ENCODE measurements at places on chromosomes 7 and 10.

GRCh38 chr7:71772779-71773178 is 639.4 kb downstream of the CALN1 start:
- DNase-seq: no peak

- DNase-seq: no peak
Measured at GRCh38 chr10:5775685-5776084, 37.5 kb downstream of the GDI2 start.

DNA sequence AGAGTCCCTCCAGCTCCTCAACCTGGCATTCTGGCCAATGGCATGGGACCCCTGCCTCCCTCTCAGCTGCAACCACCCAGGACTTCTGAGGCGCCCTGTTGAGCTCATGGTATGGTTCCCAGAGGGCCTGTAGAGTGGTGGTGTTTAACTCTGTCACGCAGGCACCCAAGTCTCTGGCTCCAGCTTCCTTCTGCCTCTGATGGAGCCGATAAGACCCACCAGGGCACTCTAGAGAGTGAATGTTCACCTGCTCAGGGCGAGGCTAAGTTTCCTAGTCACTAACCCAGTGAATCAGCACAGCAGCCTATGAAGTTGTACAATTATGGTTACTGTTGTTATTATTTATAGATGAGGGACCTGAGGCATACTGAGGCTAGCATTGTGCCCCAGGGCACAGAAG is 120.4 kb downstream of the ZMIZ1 start:
- DNase-seq: no peak

DNA sequence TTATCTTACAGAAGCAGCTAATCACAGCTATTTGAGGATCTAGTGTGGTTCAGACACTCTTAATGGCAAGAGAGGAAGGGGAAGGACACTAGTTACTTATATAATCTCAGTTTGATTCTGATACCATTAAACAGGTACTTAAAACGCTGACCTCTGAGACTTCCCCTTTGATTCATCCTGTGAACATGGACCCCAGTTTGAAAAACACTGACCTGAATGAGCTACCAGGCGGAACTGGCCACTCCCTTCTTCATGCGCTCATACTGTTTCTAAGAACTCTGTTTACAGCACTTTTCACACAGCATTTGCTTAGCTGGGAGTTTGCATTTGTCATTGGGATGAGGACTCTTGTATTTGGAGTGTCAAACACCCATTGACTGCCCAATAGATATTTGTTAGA is 45.7 kb downstream of the BEND7 start:
- DNase-seq: no peak

DNA sequence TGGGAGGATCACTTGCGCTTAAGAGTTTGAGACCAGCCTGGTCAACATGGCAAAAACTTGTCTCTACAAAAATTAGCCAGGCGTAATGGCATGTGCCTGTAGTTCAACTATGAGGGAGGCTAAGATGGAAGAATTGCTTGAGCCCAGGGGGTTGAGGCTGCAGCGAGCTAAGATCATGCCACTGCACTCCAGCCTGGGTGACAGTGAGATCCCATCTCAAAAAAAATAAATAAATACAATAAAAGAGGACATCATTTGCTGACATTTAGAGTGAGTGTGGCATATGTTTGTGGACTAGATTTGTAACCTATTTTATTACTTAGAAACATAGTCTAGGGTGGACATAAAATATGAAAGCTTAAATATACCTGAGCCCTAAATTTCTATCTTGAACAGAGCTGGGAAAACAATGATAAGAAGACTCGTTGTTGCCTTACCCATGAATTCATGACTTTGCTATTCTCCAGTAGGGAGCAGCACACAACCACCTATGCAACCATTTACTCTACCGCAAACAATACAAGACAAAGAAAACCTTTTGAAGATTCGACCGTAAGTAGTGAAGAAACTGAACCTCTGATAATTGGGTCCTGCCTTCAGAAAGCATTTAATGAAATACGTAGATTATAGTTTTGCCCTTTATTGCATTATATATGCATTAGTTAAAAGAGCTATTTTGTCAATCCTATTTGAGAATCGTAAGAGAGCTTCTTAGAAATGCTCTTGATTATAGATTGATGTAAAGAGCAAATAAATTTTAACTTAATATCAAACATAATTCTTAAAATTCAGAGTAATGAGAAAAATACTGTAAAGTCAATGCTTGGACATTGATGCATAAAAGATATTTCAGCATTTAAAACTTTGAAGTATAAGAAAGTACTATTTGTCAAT is 83.5 kb downstream of the GNAT3 start:
- no peak for DNase-seq

- no peak for DNase-seq
Measured at GRCh38 chr10:49243610-49244283, 55.2 kb upstream of the C10orf71 start.

- no peak for DNase-seq
Measured at GRCh38 chr7:24019841-24020240, 264.1 kb upstream of the NPY start.

GRCh38 chr10:102236006-102236405 is 5.3 kb downstream of the PITX3 start:
- no peak for DNase-seq

DNA sequence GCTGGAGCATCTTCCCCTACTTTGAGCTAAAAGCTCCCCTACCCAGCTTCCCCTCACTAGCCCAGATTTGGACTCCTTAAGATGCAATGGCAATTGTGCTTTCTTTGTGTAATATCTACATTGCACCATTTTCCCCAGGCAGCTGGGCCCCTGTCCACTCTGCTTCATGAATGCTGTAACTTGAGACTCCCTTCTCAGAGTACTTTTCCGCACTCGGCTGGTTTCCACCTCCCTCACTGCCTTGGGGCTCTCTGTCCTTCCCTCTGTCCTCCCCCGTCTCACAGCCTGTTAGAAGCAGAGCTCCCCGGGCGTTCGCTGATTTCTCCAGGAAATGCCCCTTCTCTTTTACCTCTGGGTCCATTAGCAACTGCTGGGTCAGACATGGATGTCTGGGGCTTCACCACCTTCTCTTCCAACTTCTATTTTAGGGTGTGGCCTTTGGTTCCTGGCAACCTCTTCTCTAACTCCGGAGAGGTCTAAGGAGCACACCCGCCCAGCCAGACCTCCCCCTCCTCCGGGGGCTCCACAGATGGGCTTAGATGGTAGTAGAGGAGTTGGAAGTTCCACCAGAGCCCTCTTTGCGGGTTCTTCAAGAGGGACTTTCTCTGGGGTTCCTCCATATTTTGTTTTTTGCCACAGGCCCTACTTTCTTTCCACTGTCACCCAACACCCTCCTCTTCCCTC is 2.9 kb upstream of the TMEM72 start:
- DNase-seq: peak; percentile 34

DNA sequence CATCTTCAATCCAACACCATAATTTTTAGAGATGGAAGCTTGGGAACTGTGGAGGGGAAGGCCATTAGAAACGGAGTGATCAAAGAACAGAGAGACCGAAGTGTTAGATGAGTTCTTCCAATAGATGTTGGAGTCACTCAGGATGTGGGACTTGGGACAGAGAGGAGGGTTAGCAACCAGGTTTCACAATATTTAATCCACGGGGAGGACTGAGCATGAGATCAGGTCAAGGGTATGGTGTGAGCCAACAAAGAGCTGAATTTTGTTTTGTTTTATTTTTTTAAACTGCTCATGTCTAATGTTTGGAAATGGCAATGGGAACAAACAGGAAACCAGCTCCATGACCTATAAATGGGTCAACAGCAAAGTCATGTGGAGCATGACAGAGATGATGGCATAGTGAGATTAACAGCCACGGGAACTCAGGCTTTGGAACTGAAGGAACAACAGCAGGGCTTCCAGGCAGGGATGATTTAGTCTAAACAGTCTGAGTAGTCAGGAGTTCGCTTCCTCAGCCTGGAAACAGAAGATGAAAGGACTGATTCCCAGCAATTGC is 38.9 kb upstream of the AMPH start:
- DNase-seq: no peak

- DNase-seq: no peak
Measured at GRCh38 chr7:46213154-46213537, 292.1 kb upstream of the IGFBP3 start.

GRCh38 chr10:52563360-52563759 is 209.2 kb downstream of the MBL2 start:
- DNase-seq: no peak

DNA sequence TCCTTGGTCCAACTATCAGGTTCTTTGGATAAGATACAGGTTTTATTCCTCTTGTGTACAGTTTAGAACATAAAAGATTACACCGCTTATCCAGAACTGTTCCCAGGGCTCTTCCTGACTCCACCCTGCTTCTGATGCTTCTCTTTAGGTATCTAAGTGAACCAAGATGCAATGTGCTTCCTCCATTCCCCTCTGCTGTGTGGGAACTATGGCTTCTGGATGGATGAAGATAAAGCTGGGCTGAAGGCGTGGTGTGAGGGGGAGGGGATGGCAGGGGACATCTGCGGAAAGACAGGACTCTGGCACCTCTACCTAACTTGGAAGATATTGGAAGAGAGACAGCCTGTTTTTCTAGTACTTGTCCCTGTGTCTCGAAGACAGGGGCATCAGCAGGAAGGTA is 209.9 kb upstream of the TBX20 start:
- no peak for DNase-seq

DNA sequence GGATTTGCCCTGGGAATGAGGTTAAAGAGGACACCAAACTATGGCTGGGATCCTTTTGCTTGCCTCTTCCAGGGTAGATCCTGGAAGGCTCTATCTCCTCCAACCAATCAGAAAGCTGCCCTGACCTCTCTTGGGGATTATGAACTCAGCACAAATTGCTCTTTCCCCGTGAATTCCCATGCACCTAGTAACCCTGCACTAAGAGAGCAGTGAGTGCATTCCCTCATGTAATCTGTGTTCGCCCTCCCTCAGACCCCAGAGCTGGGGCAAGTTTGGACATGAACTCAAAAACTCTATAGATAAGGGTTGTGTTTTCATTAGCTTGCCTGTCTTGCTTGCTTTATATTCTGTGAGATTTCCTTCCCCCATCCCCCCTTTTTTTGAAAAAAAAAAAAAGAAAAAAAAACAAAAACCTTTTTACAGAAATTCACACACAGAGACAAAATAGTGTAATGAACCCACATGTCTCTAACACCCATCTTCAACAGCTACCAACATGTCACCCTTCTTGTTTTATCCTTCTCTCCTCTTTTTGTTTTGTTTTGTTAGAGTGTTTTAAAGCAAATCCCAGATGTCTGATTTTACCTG is 225.5 kb upstream of the TCF7L2 start:
- no peak for DNase-seq

DNA sequence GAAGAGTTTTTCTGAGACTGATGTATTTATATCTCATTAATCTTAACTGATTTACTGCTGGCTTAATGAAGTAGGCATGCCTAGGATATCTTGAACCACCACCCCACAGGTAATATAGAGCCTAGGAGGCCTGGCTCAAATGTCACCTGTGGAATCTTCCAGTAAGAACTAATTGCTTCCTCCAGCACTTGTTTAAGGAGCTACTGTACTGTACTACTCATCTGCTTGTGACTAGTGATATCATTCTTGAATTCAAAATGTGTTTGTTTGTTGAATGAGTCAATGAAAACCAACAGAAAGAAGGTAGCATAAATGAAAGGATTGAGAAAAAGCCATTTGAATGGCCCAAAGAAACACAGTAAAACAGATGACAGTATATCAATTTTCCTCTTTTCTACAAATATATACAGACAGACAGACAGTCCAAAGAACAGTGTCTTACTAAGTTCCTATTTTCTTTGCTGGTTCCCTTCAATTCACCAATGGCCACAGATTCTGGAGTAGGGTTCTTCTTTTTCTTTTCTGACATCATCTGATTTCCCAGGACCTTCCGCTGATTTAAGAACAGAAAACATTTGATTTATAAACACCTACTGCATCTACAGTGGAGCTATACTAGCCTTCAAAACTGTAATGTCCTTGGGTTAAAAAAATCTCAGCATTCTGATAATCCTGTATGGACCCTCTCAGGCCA is 43.7 kb upstream of the SLIT1 start:
- no peak for DNase-seq

GRCh38 chr10:5697342-5697741 is 12.7 kb downstream of the TASOR2 start:
- no peak for DNase-seq

- DNase-seq: no peak
Measured at GRCh38 chr7:5334671-5335070, 51.9 kb downstream of the SLC29A4 start.

- DNase-seq: no peak
Measured at GRCh38 chr7:28362812-28363211, 49.5 kb upstream of the CREB5 start.

- peak; percentile 16 for DNase-seq
Measured at GRCh38 chr10:107814865-107815487, 650.5 kb upstream of the SORCS1 start.

Measured in skeletal muscle cell (primary cell).